Activated CD4-positive, alpha-beta memory T cell treated with anti-CD3 and anti-CD28 coated beads for 36 hours (primary cell): ENCODE measurements at places on chromosomes 13 and 19.

- H3K4me3 ChIP-seq, result no peak overlapping the region
- H3K36me3 ChIP-seq, result peaks cover 60% of the 10 kb centered on the region
- H3K27me3 ChIP-seq, result no peaks in the 10 kb centered on the region
- no peak for DNase-seq
- no peaks in the 10 kb centered on the region for H3K4me1 ChIP-seq
- H3K27ac ChIP-seq, result no peak overlapping the region
These were observed 71.3 kb downstream of the SLC7A1 start for GRCh38 chr13:29524176-29524575.

- no peaks in the 10 kb centered on the region for H3K4me1 ChIP-seq
- no peak overlapping the region for H3K4me3 ChIP-seq
- DNase-seq, result no peak
- no peaks in the 10 kb centered on the region for H3K27me3 ChIP-seq
- no peak overlapping the region for H3K27ac ChIP-seq
These were observed 1790.8 kb upstream of the PCDH20 start for GRCh38 chr13:63206461-63206860.

GRCh38 chr13:109998037-109998436, 211.7 kb upstream of the IRS2 start:
- H3K4me3 ChIP-seq, result no peak overlapping the region
- no peak for DNase-seq
- H3K36me3 ChIP-seq, result no peaks in the 10 kb centered on the region
- H3K27me3 ChIP-seq, result no peaks in the 10 kb centered on the region
- no peak overlapping the region for H3K27ac ChIP-seq

DNA sequence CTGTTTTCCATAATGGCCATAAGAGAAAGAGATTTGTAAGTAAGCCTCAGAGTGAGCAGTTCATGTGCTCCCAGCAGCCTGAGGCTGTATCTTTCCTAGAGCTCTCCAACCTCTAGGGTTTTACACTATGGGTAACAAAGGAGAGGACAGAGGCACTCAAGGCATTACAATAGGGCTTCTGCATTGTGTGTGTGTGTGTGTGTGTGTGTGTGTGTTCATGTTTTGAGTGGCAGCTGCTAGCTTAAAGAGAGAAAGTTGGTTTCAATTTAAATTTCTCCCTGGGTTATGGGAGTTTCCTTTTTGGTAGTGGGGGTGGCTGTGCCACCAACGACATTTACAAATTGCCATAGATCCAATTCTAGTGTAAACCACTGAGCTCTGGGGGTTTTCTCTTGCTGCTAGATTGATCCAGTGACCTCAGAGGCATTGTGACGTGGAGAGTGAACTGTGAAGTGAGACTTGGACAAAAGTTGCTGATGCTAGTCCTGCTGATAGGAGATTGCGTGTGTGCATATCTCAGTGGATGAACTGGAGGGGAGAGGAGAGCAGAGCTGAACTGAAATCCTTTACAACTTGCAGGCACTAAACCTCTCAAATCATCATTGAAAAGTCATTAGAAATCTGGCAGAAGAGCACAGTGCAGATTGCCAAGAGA, 67.2 kb upstream of the OLFM4 start:
- H3K27me3 ChIP-seq, result peaks cover 4% of the 10 kb centered on the region
- H3K4me1 ChIP-seq, result no peaks in the 10 kb centered on the region
- no peak overlapping the region for H3K4me3 ChIP-seq
- DNase-seq, result no peak
- no peaks in the 10 kb centered on the region for H3K36me3 ChIP-seq
